ENCODE measurements at places on chromosomes 2 and 18.

- DNase-seq, result no peak
Measured at GRCh38 chr2:113873867-113874266, 16.0 kb upstream of the ACTR3 start.

GRCh38 chr2:167509586-167509985, 621.3 kb downstream of the XIRP2 start:
- no peak for DNase-seq

DNA sequence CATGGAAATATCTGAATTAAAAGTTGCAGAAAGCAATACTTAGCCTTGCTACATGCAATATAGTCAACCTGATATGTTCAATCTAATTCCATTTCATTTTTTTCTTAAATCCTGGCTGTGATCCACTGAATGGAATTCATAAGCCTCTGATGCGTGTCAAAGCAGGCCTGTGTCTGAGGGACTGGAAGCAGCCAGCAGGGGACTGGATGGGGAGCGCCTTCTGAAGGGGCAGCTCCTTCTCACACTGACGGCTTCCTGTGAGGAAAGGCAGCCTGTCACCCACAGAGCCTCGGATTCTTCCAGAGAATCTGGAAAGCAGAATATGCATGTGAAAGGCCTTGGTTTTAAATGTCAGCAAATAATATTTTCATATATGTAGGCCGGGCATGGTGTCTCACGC, 73.5 kb downstream of the KCNF1 start:
- no peak for DNase-seq

GRCh38 chr18:12394428-12394827, 13.3 kb upstream of the PRELID3A start:
- no peak for DNase-seq

GRCh38 chr2:1817256-1818051, 73.1 kb upstream of the PXDN start:
- DNase-seq, result peak; percentile 16

GRCh38 chr2:118689456-118689855, 158.0 kb downstream of the EN1 start:
- no peak for DNase-seq

DNA sequence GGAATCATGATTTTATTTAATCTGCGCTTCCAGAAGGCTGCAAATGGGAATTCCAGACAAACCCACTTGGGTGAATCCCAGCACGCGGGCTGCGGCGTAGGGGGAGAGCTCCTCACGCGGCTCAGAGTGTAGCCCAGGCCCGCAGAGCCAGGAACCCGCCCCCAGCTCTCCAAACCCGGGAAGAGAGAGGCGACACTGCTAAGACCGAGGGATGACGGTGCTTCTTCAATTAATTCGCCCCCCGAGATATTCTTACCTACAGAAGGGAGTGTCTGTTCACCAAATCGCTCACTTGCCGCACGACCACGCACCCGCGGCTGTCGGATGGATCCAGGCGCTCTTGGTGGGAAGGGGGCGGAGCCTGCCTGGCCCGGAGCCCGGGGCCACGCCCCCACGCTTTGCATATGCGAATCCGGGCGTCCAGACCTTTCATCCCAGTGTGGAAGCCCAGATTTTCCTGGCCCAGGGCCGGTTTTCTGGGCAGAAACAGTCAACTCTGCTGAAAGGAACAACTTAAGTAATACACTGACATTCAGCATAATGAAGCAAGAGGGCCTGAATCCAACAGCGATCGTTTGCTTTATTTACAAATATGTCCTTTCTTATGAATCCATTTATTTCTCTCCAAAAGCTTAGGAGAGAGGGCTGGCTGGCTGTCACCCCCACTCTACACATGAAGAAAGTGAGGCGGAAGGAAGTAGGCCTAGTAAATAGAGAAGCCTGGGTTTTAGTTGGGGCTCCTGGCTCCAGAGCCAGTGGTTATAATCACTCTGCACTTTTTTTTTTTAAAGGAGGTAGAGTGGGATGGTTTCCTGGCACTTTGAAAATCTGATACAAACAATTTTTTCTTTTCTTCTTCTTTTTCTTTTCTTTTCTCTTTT, at the start of gene SLC19A3:
Gene SLC19A3 (minus strand): TSS at position 342 of the 881 bp plus-strand sequence. CDS start 15,710 bp downstream, outside the sequence.
- DNase-seq, result no peak

DNA sequence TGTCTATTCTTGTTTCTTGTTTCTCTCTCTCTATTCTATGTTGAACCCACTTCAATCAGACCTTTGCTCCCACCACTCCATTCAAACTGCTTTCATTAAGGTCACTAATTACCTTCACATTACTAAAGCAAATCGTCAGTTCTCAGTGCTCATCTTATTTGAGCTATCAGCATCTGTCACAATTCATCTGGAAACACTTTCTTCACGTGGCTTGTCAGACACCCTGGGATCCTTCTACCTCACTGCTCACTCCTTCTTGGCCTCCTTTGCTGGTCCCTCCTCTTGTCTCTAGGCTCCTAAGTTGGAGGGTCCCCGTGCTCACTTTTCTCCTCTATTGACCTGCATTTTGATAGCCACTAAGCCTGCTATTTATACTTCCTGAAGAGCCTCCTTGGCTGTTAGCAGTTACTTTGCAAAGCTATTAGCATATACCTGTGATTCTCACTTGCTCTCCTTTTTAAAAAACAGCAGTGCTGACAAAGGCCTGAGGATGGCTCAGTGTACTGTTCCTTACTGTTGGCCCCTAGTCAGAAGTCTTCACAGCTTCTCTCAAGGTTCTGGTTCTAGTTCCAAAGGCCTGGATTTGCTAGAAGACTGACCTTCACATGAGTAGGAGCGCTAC, 80.2 kb downstream of the PLEKHM3 start:
- no peak for DNase-seq

GRCh38 chr18:27899893-27900292, 277.0 kb downstream of the CDH2 start:
- no peak for DNase-seq

GRCh38 chr2:175464311-175464670, 282.8 kb upstream of the ATP5MC3 start:
- no peak for DNase-seq
